ENCODE measurements at places on chromosomes 12 and 14.

GRCh38 chr12:108815875-108816594, 41.3 kb downstream of the SSH1 start:
- DNase-seq, result no peak

DNA sequence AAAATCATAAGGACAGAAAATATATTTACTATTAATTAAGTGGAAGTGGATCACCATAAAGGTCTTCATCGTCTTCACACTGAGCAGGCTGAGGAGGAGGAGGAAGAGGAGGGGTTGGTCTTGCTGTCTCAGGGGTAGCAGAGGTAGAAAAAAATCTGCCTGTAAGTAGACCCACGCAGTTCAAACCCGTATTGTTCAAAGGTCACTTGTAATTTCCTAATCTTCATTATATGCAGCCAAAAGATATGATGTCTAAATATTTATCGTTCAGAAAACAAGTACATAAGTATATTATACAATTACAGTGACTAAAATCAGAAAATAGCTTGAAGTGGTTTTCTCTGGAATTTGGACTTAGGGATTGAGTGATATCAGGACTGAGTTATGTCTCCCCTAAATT, 72.1 kb downstream of the GTF2A1 start:
- DNase-seq, result no peak

- DNase-seq, result no peak
Measured at GRCh38 chr12:117545216-117545615, 183.8 kb upstream of the NOS1 start.

DNA sequence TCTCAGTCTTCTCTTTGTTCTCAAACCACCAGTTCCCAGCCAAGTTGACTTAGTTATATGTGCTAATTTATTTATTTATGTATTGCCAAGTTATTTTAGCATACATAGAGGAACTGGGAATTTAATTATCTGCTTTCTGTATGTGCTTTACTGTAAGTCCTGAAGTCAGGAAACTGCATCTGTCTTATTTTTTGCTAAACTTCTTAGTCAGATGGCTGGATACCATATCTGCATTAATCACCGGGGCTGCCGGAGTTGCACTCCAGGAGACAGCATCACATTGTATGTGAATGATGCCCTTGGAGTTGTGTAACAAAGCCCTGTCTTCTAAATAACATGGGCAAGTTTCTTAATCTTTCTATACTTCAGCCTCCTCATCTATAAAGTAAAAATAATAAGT, 96.2 kb downstream of the MON2 start:
- DNase-seq, result no peak

DNA sequence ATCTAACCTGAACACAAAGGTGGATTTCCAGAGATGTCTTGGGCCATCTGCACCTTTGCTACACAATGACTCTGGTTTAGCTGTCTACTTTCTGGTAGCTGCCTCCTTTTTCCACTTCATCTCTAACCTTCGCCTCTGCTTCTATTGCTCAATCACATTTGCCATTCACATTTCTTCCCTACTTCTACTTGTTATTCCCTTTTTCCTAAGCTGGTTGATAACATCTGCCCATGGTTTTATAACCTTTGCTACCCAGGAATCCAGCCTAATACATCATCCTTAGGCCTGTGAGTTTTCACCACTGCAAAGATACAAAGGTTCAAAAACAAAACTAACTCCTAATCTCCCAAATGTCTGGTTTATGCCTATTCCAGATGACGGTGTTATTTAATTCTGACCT, 13.2 kb downstream of the SPPL3 start:
- DNase-seq, result no peak
